ENCODE measurements at places on chromosomes 13 and 19.

- no peak for DNase-seq
Observed at GRCh38 chr19:42512743-42513304, 15.5 kb downstream of the CEACAM1 start.

DNA sequence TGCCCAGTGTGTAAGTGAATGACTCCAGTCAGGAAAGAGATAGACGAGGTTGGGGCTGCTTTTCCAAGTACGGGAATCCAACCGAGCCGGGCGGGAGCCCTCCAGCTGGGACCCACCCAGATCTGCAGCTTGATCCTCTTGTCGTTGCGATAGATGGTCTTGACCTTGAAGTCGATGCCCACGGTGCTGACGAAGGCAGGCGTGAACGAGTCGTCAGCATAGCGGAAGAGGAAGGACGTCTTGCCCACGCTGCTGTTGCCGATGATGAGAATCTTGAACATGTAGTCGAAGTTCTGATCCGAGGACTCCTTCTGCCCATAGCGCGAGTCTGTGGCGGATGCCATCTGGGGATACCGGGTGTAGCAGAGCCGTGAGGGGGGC is 1.5 kb downstream of the RAB3A start:
- DNase-seq: no peak

DNA sequence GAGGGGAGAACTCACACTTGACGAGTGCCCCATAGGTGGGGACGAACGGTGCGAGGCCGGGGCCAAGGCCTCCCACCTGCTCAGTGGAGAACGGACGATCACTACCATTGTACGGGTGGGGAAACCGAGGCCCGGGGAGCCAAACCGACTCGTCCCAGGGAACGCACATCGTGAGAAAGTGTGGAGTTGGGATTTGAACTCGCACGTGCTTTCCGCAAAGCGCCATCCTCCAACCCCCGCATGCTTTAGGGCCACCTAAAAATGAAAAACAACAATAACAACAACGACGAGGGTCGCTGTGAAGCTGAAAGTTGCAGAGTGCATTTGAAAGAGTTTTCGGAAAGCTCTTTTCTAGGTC is 458 bp downstream of the ARHGEF1 start:
- no peak for DNase-seq

DNA sequence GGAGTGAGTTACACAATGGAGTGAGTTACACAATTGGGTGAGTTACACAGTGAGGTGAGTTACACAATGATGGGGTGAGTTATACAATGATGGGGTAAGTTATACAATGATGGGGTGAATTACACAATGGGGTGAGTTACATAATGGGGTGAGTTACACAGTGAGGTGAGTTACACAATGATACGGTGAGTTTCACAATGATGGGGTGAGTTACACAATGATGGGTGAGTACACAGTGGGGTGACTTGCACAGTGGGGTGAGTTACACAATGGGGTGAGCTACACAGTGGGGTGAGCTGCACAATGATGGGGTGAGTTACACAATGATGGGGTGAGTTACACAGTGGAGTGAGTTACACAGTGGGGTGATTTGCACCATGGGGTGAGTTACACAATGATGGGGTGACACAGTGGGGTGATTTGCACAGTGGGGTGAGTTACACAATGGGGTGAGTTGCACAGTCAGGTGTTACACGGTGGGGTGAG is 52.5 kb upstream of the GAS6 start:
- no peak for DNase-seq

GRCh38 chr19:36254848-36255247 is 39.9 kb downstream of the ZNF146 start:
- no peak for DNase-seq

DNA sequence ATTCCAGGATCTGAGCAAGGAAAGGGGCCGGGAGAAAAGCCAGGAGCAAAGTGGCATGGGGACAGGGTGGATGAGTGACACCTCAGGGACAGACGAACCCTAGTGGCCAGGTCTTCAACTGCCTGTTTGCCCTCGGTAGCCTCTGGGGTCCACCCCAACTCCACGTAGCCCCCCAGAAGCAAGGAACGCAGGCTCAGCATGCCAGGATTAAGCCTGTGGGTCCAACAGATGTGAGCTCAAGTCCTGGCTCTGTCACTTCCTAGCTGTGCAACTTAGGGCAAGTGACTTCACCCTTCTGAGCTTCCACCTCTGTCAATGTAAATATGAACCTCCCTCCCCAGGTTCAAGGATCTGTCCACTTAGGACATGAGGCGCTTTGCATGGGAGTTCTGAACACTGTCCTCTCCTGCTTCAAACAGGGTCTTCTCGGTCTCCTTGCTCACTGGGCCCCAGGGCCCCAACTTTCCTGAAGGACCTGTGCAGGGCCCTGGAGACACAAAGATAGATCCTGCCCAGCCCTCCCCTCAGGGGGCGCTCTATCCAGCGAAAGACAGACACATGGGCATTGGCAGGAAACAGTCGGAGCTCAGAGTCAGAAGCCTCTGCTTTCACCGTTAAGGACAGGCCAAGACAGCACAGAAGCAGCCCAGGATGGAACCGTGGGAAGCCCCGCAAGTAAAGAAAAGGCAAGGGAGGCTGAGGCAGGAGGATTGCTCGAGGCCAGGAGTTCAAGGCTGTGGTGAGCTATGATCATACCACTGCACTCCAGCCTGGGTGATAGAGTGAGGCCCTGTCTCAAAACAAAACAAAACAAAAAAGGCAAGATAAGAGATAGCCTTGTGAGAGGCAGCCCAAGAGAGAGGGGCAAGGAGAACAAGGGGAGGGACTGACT is 13.2 kb downstream of the SYDE1 start:
- no peak for DNase-seq

DNA sequence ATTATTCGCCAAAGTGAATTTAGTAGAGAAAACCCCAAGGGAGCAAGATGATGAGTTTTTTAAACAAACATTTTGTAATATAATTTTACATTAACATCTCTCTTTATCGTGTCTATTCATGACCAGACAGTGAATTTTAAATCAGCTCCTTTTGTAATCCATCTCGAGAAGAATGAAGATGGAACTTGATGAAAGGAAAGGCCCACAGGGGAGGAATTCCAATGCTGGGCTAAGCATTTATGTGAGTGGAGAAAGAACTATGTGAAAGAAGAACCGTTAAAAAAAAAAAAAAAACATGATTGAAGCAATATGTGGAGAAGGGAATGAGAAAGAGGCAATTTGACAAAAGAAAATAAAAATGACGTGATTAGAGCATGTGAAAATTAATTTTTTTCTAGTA is 170.6 kb downstream of the KCTD12 start:
- no peak for DNase-seq

DNA sequence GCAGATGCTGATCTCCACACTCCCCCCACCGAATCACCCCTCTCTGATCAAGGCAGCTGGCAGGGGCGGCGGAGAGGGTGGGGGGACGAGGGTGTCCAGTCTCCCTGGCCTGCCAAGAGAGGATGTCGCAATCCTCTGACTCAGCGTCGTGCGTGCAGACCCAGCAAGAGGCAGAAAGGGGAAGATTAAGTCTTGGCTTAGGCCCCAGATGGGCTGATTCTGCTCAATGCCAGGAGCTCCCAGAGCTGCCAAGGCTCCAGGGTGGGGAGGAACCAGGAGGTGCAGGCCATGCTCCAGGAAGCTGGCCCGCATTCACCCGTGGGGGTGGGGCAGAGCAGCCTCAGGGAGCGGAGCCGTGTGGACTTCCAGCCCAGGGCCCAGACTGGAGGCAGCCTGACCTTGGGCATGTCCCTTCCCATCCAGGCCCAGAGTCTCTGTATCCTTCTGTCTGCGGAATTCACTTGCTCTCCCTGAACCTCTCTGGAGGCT is 6.6 kb upstream of the BCL3 start:
- no peak for DNase-seq

- DNase-seq: no peak
Observed at GRCh38 chr13:20713751-20714150, 10.3 kb downstream of the IL17D start.

- DNase-seq: no peak
Observed at GRCh38 chr19:39199025-39199424, 2.3 kb downstream of the NCCRP1 start.

- DNase-seq: no peak
Observed at GRCh38 chr19:58585442-58586132, 12.5 kb upstream of the MZF1 start.

- DNase-seq: no peak
Observed at GRCh38 chr13:30676672-30677071, 58.7 kb upstream of the ALOX5AP start.

- no peak for DNase-seq
Observed at GRCh38 chr13:43876366-43876765, 3.2 kb downstream of the CCDC122 start.
